ENCODE measurements at places on chromosomes 11 and 22. TPM values are rescaled to one million over a fixed set of nuclear protein-coding genes. Genes with fewer than 3 reads are reported as not detected.

The CPT1A gene
- total RNA-seq: 29.3 TPM

The LDHAL6A gene
- total RNA-seq: not detected

The GGTLC2 gene
- not detected for total RNA-seq

The CALCA gene
- total RNA-seq: not detected

The FAM83F gene
- not detected for total RNA-seq

The MPEG1 gene
- total RNA-seq: under 0.01 TPM

The TAF1D gene
- total RNA-seq: 119 TPM

The ANO1 gene
- total RNA-seq: not detected

The NAALADL1 gene
- 15.6 TPM for total RNA-seq

The MRGPRX4 gene
- not detected for total RNA-seq

The KLHL35 gene
- total RNA-seq: 4.3 TPM

The HEPN1 gene
- total RNA-seq: not detected

The MS4A4A gene
- 0.36 TPM for total RNA-seq

The BARX2 gene
- total RNA-seq: not detected

The DEUP1 gene
- under 0.01 TPM for total RNA-seq

Measured in osteoblast (primary cell).